Stimulated activated CD8-positive, alpha-beta memory T cell treated with anti-CD3 and anti-CD28 coated beads, Interleukin-7, amount 100 ng/mL, for 24 hours (primary cell): ENCODE measurements at places on chromosomes 5 and 9.

DNA sequence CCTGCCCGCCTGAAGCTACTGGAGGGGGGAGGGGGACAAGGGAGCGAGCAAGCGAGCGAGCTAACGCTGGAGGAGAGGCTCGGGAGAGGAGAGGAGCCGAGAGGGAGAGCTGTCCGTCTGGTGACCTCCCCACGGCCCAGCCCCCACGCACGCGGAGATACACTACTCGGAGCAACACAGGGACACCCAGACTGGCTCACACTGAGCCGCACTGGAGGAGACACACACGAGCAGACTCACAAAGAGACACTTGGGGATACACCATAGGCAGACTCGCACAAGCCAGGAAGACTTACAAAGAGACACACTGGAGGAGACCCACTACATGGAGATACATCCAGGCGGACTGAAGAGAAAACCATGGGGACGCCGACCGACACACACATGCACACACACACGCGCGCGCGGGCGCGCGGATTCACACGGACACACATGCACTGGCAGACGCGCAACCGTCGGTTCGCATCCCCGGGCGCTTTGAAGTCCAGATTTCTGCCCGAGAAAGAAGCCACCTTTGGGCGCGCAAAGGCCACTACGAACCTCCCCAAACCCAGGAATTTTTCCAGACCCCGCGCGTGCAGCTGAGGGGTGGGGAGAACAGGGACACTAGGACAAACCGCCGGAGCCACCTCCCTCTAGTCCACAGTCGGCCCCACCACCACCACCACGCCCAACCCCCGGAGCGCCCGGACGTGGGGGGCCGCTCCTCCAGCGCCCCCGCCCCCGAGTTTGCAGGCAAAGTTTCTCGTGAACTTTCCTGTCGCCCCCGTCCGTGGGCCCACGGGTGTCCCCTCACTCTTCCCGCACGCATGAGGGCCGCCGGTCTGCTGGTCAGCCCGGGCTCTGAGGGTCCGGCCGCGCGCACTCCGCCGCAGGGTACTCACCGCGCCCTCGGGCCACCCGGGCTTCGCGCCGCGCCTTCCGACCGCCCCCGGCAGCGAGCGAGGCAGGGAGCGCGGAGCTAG is 571 bp downstream of the CNTFR start:
- DNase-seq: no peak

DNA sequence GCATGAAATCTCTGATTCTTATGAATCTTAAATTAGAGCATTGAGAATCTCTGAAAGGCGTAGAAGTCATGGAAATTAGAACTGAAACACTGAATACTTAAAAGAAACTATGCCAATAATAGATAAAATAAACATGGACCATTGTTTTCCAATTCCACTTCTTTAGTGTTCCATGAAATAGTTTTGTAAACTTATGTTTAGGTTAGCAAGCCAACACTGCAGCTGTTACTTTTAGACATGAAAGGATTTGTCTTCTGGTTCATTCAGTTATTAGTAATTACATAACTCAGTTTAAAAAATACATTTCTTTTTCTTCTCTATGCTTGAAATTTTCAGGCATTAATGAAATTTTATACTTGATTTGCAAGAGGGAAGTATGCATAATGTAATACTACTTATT is 733.4 kb upstream of the NUDT12 start:
- no peak for DNase-seq

DNA sequence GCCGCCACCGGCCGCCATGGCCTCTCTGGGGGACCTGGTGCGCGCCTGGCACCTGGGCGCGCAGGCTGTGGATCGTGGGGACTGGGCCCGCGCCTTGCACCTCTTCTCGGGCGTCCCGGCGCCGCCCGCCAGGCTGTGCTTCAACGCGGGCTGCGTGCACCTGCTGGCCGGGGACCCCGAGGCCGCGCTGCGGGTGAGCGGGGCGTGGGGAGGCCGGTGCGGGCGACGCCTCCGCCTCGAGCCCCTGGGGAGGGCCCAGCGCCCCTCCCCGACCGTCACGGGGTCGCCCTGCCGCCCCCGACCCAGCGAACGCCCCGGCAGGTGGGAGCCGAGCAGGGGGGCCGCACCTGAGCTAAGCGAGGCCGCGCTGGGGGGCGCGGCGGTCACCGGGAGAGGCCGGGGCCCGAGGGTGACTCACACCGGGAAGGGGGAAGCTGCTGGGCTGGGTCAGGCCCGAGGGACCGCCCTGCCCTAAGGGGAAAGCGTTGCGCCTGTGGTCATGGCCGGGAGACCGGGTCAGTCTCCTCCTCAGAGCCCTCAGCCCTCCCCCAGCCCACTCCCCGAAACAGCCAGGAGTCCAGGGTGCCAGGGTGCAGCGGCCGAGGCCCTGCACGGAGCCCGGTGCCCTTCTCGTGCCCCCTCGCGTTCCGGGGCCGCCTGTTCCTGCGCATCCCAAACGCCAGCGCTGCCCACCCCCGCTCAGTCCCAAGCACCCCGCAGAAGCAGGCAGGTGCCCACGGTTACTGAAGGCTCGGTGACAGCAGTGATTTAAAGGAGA is 510 bp downstream of the NOXA1 start:
- DNase-seq: no peak

- DNase-seq: peak; percentile 62
These were observed 5.1 kb downstream of the MGAT4B start for GRCh38 chr5:179801304-179802206.

- no peak for DNase-seq
These were observed 69.2 kb downstream of the SYK start for GRCh38 chr9:90870621-90871326.

DNA sequence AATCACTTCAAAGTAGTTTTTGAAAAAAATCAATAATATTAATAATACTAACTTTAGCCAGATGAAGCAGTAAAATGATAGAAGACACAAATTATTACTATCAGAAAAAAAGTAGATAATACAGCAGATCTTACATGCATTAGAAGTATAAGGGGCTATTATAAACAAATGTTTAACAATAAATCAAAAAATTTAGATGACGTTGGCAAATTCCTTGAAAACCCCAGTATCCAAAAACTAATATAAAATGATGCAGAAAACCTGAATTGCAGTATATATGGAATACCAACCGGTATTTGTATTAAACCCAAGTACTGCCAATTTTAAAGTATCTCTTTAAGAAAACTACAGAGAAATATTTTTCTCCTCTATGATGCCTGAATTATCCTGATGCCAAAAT is 573.3 kb upstream of the CTNND2 start:
- no peak for DNase-seq

DNA sequence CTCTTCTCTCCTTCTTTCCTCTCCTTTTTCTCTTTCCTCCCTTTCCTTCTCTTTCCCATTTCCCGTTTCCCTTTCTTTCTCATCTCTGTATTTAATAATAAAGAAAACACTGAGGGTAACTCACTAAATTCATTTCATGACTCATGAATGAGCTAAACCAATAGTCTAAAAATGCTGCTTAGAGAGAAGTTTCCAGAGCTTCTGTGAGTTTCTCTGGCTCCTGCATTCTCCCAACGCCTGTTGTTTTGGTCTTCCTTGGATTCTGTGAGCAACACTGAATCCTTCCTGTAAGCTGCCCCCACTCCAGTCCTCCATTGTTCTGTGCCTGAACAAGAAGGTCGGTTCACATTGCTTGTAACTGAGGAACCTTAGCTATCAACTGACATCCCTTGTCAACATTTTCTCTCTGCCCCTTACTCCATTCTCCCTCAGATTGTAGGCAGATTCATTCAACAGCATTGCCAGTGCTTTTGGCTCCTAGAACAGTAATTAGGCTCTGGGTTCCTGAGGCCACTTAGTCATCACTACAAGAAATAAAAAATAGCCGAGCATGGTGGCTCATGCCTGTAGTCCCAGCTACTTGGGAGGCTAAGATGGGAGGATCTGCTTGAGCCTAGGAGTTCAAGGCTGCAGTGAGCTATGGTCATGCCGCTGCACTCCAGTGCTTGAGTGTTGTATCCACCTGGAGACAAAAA is 237.7 kb upstream of the KLF4 start:
- no peak for DNase-seq

DNA sequence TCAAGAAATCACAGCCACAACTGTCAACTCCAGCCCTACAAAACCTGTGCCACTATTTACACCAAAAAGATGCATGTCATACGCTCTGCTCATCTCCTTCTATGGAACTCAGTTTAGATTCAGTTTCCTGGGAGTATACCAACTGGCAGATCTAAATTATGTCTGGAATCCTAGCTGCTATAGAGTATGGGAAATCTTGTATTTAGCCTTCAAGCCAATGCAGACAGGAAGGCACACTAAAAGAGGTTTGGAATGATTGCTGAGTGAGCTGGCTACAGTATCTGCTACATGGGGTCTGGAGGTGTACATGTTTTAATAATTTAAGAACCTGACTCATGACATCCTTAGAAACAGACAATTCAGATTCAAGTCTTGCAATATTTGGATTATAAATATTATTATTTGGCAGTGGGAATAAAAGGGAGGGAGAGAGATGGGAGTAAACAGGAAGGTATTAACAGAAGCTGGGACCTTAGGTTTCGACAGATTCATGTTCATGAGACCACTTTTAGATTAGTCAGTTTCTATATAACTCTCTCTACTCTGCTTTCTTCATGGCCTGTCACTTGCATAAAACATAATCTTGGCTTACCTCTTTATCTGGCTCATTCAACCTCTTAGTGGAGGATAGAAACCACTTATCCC is 178.8 kb upstream of the HAPLN1 start:
- no peak for DNase-seq

GRCh38 chr9:72665421-72665820 is 144.0 kb downstream of the TMC1 start:
- no peak for DNase-seq

DNA sequence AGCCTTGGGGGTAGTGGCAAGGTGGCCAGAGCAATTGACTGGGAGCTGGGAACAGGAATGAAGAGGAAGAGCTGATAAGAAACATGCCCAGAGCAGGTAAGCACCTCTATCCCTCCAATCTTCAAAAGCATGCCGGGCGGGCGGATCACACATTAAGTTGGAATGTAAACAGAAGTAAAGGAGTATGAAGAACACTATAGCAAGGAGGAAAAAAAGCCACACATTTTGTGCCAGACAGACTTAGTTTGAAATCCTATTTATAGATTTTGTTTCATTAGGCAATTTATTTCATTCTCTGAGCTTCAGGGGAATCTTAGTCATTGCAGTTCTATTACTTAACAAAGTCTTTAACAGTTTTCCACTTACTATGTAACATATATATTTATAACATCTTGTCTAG is 173.9 kb upstream of the TNC start:
- no peak for DNase-seq

DNA sequence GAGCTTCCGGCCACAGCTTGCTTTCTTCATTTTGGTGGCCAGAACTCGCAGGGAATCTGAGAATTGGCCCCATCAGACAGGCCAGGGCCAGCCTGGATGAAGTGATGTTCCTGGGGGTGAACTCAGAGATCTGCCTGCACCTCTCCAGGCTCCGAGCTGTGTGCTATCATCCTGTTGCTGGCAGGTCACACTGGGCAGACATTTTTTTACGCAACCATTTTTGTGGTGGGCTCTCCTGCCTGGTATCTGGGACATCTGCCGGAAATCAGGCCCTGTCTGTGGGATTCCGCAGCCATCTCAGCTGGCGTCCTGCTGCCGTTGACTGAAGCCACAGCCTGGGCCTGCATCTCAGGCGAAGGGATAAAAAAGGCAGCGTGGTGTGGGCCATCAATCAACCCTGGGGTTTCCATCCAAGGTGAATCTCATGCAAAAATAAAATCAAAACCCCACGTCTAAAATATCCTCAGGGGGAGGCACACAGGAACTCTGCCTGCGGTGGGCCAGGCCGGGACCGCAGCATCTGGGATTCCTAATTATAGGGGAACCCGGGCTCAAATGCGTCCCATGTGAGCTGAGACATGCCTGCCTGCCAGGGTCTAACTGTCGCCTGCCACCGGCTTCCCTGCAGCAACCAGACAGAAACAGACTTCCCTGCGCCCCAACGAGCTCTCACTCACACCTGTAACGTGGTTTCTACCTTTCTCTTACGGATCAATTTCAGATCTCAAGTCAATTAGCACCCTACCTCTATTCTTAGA is 174.3 kb downstream of the SYK start:
- no peak for DNase-seq

DNA sequence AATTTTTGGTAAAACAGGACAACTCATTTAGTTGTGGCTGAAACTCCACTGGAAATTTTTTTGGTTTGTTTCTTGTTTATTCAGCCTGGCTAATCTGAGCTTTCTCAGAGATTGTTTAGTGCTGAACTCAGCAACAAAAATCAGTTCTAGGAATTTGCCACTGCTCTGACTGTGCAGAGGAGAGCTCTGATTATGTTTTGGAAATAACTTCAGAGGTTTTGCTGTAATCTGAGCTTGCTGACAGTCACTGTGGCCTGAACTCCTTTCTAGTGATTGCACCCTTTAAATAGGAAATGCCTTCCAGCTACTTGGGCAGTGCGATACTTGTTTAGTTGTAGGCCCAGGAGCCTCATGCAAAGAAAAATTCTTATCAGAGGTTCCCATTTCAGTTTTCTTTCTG is 60.2 kb downstream of the OSTF1 start:
- no peak for DNase-seq

DNA sequence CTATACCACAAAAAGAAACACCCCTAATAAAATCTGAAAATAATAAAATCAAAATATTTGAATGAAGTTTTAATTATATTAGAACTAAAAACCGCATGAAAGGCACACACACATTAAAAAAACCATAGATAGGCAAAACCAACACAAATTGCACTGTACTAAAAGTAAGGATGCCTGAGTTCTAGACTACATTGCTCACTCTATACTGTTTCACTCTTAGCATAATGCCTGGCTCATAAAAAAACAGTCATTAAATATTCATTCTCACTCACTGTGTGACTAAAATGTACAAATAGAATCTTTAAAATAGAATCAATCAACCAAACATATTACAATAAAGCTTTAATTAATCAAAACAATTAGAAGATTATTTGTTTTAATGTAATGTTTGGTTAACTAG is 41.7 kb downstream of the CETN3 start:
- no peak for DNase-seq

- no peak for DNase-seq
These were observed 196.3 kb downstream of the TRIO start for GRCh38 chr5:14339468-14339867.

DNA sequence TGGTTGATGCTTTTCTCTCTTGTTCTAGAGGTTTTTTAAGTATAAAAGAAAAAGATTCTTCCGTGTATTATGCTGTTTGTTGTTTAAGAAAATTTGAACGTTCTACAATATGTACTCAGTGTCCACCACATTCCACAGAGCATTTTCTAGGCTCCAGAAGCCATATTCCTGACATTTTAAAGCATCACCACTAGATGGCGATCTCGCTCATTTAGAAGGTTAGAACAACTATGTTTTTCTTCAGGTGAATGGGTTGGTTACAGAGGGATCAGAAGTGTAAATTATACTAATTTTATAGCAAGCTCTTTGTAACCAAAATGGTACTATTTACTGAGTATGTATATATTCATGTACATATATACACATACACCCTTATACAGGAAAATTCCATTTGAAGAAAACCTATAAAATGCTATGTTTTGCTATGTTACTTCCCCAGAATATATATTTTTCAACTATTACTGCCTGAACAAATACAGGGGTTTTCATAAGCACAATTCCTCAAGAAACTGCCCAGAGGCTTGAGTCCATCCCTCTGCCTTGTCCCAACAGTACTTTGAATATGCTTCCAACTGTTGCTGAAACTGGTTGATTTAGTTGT is 284.3 kb downstream of the CCDC171 start:
- DNase-seq: no peak
